Heart left ventricle (tissue), 16 donors: ENCODE measurements at places on chromosomes 5 and 9. TPM values are rescaled to one million over a fixed set of nuclear protein-coding genes. Genes with fewer than 3 reads are reported as not detected.
A peak's percentile ranks its signal among the peaks of the same experiment; 100 is the strongest.

DNA sequence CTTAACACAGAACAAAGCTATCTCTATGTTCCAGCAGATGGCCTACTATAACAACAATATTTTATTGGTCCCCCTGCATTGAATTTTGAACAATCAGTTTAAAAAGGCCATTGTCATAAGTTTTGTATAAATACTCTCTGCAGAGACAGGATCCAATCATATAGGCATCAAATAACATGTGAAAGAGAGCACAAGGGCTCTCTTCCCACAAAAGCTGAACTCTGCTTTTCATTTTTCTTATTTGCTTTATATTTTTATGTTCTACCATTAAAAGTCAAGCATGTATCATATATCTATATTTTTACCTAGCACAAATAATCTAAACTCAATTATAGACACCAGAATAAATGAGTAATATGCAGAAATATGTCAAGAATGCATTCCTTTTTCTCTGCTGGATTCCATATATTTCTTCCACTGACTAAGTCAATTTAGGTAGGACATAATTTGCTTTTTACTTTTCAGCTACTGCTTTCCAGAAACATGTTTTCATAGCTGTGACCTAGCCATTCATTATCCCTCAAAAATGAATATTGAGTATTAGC, 143.6 kb downstream of the CDH9 start:
- H3K27ac ChIP-seq = no peak overlapping the region
- H3K4me3 ChIP-seq = no peak overlapping the region
- no peaks in the 10 kb centered on the region for H3K4me1 ChIP-seq
- no peak for DNase-seq

DNA sequence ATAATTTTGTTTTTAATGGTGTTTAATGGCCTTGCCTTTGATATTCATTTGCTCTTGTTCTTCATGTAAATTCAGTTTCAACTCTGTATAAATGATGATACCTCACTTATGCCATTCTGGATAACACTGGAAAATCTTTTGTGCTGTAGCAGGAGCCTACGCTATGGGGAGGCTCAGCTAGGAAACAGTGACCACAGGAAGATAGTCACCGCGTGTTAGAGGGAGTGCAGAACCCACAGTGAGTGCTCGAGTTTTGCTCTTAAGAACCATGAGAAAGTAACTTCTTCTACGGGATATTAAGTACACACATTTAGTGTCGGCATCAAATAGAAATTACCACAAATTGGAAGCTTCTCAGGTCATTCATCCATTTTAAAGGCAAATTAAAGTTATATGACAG, 143.9 kb downstream of the IRX2 start:
- no peaks in the 10 kb centered on the region for H3K27me3 ChIP-seq
- H3K4me1 ChIP-seq = no peaks in the 10 kb centered on the region
- no peak overlapping the region for H3K27ac ChIP-seq
- no peaks in the 10 kb centered on the region for H3K36me3 ChIP-seq
- no peak overlapping the region for H3K4me3 ChIP-seq
- DNase-seq = no peak

GRM6 gene
- total RNA-seq = not detected

OMD gene
- total RNA-seq = 5.9 TPM

RPL7A gene
- total RNA-seq = 1,202 TPM

GRCh38 chr9:105278751-105279150, 34.3 kb downstream of the SLC44A1 start:
- no peaks in the 10 kb centered on the region for H3K36me3 ChIP-seq
- H3K27me3 ChIP-seq = no peaks in the 10 kb centered on the region
- peaks cover 15% of the 10 kb centered on the region for H3K4me1 ChIP-seq
- no peak overlapping the region for H3K27ac ChIP-seq
- DNase-seq = no peak

GRCh38 chr5:116145416-116145815, 60.6 kb downstream of the COMMD10 start:
- H3K27me3 ChIP-seq = no peaks in the 10 kb centered on the region
- H3K27ac ChIP-seq = no peak overlapping the region
- DNase-seq = no peak
- no peak overlapping the region for H3K4me3 ChIP-seq
- no peaks in the 10 kb centered on the region for H3K36me3 ChIP-seq

DNA sequence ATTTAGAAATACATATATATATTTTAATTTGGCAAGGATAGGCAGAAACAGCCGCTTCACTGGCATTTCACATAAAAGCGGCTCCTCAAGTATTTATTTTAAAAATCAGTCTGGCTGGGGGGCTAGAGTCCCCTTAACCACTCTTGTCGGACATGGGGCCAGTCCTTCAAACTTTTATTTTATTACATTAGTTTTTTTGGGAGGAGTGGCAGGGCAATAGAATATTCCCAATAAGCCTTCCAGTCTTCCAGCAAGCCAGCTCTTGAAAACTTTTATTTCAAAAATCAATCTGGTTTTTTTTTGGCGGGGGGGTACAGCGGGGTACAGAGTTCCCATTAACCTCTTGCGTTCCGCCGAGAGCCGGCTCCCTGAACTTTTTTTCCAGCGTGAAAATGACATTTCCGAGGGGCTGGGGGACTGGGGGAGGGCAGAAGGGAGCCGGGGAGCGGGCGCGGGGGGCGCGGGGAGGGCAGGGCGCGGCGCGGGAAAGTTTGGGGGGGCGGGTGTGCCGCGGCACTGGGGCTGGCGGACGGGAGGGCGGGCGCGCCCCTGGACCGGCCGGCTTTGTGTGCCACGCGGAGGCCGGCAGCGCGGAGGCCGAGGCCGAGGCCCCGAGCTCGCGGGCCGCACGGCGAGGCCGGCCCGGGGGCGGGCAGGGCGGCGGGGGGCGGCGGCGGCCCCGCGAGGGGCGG, 504 bp upstream of the ZNF618 start:
- peak overlapping the region; percentile 43 for H3K4me3 ChIP-seq
- no peaks in the 10 kb centered on the region for H3K27me3 ChIP-seq
- H3K27ac ChIP-seq = no peak overlapping the region
- DNase-seq = no peak

- H3K27ac ChIP-seq = peak within 1 kb of the TSS; percentile 87
- peaks cover 37% of the 10 kb centered on the region for H3K4me1 ChIP-seq
- no peaks in the 10 kb centered on the region for H3K36me3 ChIP-seq
These were observed at the start of gene MAP1B for GRCh38 chr5:72107131-72107900. MAP1B (plus strand) TSS chr5:72107475; CDS start chr5:72107532, 57 bp downstream.

DNA sequence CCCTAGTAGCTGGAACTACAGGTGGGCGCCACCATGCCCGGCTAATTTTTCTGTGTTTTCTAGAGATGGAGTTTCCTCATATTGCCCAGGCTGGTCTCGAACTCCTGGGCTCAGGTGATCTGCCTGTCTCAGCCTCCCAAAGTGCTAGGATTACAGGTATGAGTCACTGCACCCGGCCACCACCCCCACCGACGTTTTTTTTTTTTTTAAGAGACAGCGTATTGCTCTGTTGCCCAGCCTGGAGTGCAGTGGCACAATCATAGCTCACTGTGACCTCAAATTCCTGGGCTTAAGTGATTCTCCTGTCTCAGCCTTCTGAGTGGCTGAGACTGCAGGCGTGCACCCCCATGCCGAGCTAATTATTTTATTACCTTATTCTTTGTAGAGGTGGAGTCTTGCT, 38.2 kb downstream of the WDR70 start:
- H3K36me3 ChIP-seq = peaks cover 49% of the 10 kb centered on the region
- no peak overlapping the region for H3K27ac ChIP-seq
- no peaks in the 10 kb centered on the region for H3K27me3 ChIP-seq
- H3K4me3 ChIP-seq = no peak overlapping the region
- no peaks in the 10 kb centered on the region for H3K4me1 ChIP-seq

PCSK1 gene
- total RNA-seq = not detected

DNA sequence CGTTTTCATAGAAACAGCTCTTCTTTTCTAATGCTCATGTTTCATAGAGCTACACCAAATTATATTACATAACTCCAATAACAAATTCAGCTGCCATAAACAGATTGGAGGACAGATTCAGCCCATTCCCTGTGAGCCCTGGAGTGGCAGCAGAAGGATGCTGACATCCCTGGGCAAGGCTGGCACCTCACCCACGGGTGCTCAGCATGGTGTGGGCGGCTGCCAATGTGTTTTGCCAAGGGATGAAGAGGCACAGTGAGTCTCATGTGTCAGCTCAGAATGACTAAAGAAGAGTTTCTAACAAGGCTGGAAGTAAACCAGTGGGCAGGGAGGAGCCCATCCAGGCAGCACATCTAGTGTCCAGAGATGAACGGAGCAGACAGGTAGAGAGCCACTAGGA, 127.1 kb upstream of the ICE1 start:
- H3K36me3 ChIP-seq = no peaks in the 10 kb centered on the region
- no peak overlapping the region for H3K27ac ChIP-seq
- H3K4me1 ChIP-seq = no peaks in the 10 kb centered on the region
- H3K4me3 ChIP-seq = no peak overlapping the region

UGCG gene
- 52.0 TPM for total RNA-seq

DNA sequence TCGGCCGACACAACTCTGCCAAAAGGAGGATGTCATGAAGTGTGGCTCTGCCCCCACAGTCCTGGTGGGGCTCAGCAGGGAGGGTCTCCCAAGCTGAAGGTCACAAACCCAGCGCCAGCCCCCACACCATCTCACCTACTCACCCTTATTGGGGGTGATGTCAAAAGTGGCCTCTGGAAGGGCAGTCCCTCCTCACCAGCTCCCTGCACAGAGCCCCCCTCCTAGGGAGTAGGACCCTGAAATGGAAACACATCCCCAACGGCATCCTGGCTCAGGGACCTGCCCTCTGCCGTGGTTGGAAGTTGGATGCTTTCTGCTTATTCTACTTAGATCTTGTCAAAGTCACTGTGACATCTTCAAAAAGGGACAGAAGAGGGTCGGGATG, 89.5 kb downstream of the NSUN2 start:
- no peak for DNase-seq
- H3K36me3 ChIP-seq = no peaks in the 10 kb centered on the region
- H3K27me3 ChIP-seq = no peaks in the 10 kb centered on the region
- H3K4me3 ChIP-seq = no peak overlapping the region
- no peak overlapping the region for H3K27ac ChIP-seq

UNC5A gene
- total RNA-seq = not detected

RAB3C gene
- 3.4 TPM for total RNA-seq
